ENCODE measurements at places on chromosomes 1 and 21. TPM values are rescaled to one million over a fixed set of nuclear protein-coding genes. Genes with fewer than 3 reads are reported as not detected.

Gene DYNLT5
- not detected for total RNA-seq

GRCh38 chr1:73756817-73757216, 441.2 kb downstream of the LRRIQ3 start:
- H3K27me3 ChIP-seq, result no peaks in the 10 kb centered on the region
- no peak overlapping the region for H3K4me3 ChIP-seq
- H3K36me3 ChIP-seq, result no peaks in the 10 kb centered on the region
- no peak overlapping the region for H3K27ac ChIP-seq

GRCh38 chr1:244419024-244419423, 32.7 kb downstream of the ADSS2 start:
- H3K27ac ChIP-seq, result no peak overlapping the region
- H3K4me1 ChIP-seq, result peaks cover 23% of the 10 kb centered on the region
- DNase-seq, result no peak
- no peak overlapping the region for H3K4me3 ChIP-seq

Gene ANGPTL1
- total RNA-seq, result not detected

GRCh38 chr1:220203816-220204215, 68.4 kb downstream of the RAB3GAP2 start:
- H3K36me3 ChIP-seq, result peaks cover 24% of the 10 kb centered on the region
- no peak for DNase-seq
- no peak overlapping the region for H3K27ac ChIP-seq
- H3K27me3 ChIP-seq, result no peaks in the 10 kb centered on the region
- H3K4me1 ChIP-seq, result no peaks in the 10 kb centered on the region
- H3K4me3 ChIP-seq, result no peak overlapping the region

DNA sequence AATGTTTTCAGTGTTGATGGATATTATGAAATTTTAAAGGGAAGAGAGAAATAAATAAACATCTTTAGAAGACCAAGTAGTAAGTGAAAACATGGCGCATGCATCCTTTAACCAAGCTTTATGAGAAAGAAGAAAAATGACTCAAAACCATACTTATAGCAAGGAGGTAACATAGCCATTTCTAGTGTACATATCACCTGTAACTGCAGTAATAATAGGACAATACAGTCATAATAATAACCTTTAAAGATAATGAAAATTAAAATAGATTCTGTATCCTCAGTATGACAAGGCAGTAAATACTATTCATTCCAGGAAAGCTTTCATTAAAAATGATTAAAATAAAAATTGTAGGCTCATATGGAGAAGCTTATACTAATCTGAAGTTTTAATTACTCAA, 141.2 kb downstream of the COL24A1 start:
- no peaks in the 10 kb centered on the region for H3K4me1 ChIP-seq
- H3K27ac ChIP-seq, result no peak overlapping the region
- no peak for DNase-seq

- H3K27me3 ChIP-seq, result no peaks in the 10 kb centered on the region
- H3K4me1 ChIP-seq, result no peaks in the 10 kb centered on the region
- no peak overlapping the region for H3K4me3 ChIP-seq
- no peaks in the 10 kb centered on the region for H3K36me3 ChIP-seq
- no peak for DNase-seq
Observed at GRCh38 chr1:90039652-90040051, 44.7 kb downstream of the ZNF326 start.

Gene LYPD8
- total RNA-seq, result not detected

DNA sequence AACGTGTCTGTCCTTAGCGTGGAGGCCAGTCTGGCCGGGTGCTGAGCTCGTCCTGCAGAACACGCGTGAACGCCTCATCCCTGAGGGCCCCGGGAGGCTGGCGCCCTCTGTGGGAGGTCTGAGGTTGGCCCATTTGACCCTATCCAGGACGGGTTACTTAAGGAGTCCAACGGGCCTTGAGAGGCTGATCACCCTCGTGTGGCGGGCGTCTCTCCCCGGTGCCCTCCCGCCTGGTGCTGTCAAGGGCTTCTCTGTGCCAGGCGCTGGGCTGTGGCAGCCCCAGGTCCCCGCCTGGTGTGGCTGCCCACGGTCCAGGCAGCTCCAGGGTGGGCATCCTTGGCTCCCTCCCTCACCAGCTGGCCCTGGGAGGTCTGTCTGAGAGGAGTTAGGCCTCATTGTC, 9.7 kb downstream of the SKI start:
- H3K4me3 ChIP-seq, result peak overlapping the region; percentile 47
- no peaks in the 10 kb centered on the region for H3K27me3 ChIP-seq
- peaks cover 18% of the 10 kb centered on the region for H3K36me3 ChIP-seq
- H3K4me1 ChIP-seq, result peaks cover 64% of the 10 kb centered on the region

GRCh38 chr1:94239796-94240195, 2.4 kb upstream of the ARHGAP29 start:
- H3K36me3 ChIP-seq, result no peaks in the 10 kb centered on the region
- H3K27me3 ChIP-seq, result peaks cover 59% of the 10 kb centered on the region
- no peak overlapping the region for H3K4me3 ChIP-seq
- H3K27ac ChIP-seq, result no peak overlapping the region

DNA sequence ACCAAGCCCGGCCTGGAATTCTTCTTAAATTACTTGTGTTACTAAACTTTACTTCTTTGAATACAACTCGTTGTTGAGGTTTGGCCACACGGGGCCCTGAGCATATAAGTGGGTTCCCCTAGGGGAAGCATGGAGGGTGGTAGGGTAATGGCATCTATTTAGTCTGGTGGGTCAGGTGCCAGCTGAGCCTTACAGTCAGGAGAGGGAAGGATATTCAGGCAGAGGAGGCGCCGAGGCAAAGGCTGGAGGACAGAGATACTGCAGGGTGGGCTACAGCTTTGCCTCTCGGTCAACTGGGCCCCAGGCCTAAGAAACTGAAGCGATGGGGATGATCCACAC, 424 bp upstream of the NECAP2 start:
- H3K27ac ChIP-seq, result peak overlapping the region; percentile 93
- peaks cover 7% of the 10 kb centered on the region for H3K36me3 ChIP-seq
- DNase-seq, result no peak
- no peaks in the 10 kb centered on the region for H3K27me3 ChIP-seq
- H3K4me3 ChIP-seq, result peak overlapping the region; percentile 95

All from activated T-helper 1 cell treated with anti-CD3 and anti-CD28 coated beads, Interleukin-12 subunit alpha, Interleukin-12 subunit beta, Interleukin-2, Interleukin-4 antibody, amounts not matched to agents 30 ng/mL and 10 ng/mL and 1 ng/mL, durations not matched to agents 14 hours and 24 hours and 36 hours (primary cell).